DMS153 (cell line): ENCODE measurements at places on chromosomes 1 and 21.
A peak's percentile ranks its signal among the peaks of the same experiment; 100 is the strongest.

- no peak for DNase-seq
Observed at GRCh38 chr1:70909262-70909822, 138.3 kb downstream of the PTGER3 start.

DNA sequence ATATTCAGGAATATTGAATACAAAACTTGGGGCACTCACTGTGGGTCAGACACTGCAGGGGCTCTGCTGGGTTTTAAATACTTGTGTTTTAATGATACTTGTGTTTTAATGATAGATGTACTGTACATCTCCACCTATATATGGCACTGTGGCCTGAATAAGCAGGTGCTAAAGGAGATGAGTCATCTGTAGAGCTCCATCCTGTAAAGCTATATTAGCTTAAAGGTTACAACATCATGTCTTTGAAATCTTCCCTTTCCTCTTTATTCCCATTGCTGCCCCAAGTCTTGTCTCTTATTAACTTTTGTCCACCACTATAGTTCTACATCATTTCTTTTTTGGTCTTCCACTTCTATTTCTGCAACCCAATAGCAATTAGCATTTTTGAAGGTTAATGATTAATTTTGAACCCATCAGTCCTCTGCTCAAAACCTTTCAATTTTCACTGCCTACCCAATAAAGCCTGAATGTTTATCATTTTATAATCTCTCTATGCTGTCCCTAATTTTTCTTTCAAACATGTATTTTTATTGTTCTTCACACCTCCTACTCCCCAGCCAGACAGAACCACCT, 113.3 kb upstream of the PTGFR start:
- no peak for DNase-seq

GRCh38 chr1:25622531-25622930, 5.9 kb downstream of the MAN1C1 start:
- no peak for DNase-seq

GRCh38 chr1:116686723-116687352, 19.3 kb upstream of the IGSF3 start:
- DNase-seq: no peak

DNA sequence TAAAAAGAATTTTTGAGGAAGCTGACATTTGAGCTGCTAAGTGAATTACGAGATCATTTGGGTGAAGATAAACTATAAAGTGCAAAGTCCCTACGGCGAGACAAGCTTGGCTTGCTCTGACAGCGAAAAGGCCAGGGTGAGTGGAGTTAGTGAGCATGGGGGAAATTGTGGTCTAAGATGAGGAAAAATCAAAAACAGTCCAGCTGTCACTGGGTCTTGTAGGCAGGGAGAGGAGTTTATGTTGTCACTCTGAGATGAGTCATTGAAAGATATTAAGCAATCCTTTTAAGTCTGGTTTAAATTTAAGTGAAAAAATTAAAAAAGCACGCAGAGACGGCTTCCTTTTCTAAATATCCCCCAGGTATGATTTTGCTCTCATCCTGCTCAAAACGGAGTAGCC, 601.9 kb downstream of the MRPL39 start:
- no peak for DNase-seq

DNA sequence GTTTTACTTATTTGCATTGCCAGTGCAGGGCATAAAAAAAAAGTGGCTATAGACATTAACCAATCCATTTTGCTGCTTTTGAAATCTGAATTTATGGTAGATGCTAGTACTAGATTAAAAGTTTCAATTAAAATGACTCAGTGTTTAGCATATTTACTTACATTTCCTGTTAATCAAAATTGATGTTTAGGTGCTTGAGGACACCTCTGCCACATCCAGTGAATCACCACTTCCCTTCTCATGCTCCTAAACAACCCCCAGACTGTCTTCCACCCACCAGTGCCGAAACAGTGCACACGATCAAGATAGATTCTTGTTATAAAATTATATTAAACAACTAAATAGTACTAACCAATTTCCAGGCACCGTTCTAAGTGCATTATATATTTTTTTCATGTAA, 32.7 kb downstream of the HSD17B7 start:
- no peak for DNase-seq

- DNase-seq: no peak
Observed at GRCh38 chr1:203520315-203520714, 26.4 kb downstream of the OPTC start.

GRCh38 chr1:40607921-40608320, 57.6 kb downstream of the RIMS3 start:
- no peak for DNase-seq

DNA sequence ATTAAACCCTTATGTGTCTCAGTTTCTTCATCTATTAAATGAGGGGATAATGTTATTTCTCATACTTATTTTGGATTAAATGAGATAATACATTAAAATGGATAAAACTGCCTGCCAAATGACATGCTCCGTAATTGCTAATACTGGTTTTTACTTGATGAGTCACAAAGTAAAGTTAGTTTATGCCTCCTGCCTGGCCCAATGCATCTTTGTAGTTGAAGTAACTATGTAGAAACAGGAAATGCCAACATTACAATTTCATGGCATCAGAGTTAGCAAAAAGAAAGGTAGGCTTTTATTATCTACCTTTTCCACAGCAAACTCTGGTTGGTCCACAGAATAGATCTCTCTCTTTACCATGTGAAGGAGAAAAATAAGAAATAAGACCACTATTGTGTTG, 214.5 kb downstream of the TBX15 start:
- no peak for DNase-seq

GRCh38 chr1:229427572-229427971, 6.3 kb downstream of the ACTA1 start:
- DNase-seq: no peak

GRCh38 chr1:226779561-226779960, 40.5 kb upstream of the ITPKB start:
- no peak for DNase-seq

- DNase-seq: no peak
Observed at GRCh38 chr1:177130451-177130945, 34.0 kb downstream of the ASTN1 start.

- peak; percentile 26 for DNase-seq
Observed at GRCh38 chr1:156436141-156437036, 64.2 kb downstream of the MEF2D start.

GRCh38 chr1:223312705-223313414, 51.1 kb downstream of the SUSD4 start:
- DNase-seq: no peak

DNA sequence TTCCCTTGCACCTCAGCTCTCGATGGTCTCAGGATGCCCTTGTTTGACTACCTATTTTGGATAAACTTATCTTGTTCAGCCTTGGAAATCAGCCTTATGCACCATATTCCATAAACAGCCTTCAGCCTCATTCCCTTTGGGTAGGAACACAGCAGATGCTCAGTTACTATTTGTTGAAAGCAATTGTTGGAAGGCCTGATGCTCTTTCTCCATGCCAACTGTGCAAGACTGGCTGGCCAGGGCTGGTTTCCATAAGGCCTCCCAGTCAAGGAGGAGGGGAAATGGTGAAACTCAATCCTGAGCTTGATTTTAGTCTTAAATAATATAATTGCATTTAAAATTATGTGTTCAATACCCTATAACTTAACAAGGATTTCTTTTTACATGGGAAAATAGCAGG, 121.1 kb upstream of the DEPDC1 start:
- no peak for DNase-seq

DNA sequence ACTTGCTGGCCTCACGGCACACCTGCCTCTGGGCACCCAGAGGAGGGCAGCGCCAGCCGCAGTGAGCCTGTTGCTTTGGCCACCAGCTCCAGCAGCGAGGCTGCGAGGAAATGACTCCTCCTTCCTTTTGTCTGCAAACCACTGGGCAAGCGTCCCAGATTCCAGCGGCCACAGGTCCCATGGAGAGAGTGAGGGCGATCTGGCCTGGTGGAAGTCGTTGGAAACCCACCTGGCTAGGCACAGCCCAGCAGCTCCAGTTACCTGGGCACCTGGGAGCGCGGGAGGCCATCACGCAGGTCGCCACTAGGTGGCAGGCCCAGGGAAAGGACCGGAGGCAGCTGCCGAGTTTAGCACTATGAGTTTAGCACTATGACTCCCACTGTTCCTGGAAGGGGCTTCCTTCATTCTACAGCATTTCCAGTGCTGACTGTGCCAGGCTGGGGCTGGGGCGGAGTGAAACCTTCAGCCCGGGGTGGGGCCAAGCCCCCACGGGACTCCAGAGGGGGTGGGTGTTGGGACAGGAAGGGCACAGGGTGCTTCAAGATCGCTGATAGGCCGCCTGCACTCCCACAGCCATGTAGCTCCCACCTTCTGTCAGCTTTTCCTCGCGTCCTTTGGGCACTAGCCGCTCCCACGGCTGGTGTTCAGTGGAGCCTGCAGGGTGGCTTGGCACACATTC, 1.1 kb upstream of the ESPN start:
- peak; percentile 80 for DNase-seq

GRCh38 chr1:106173101-106173500, 883.4 kb upstream of the PRMT6 start:
- peak; percentile 98 for DNase-seq

DNA sequence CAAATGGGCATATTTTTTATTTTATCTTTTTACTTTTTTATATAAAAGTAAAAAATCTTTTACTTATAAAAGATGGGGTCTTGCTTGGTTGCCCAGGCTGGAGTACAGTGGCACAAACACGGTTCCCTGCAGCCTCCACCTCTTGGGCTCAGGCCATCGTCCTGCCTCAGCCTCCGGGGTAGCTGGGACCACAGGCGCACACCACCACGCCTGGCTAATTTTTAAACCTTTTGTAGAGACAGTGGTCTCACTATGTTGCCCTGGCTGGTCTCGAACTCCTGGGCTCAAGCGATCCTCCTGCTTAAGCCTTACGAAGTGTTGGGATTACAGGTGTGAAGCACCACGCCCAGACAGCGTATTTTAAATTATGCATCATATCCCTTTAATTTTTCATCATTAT, 986 bp downstream of the H6PD start:
- DNase-seq: no peak

- DNase-seq: no peak
Observed at GRCh38 chr1:9639227-9639626, 12.3 kb upstream of the PIK3CD start.

GRCh38 chr21:28334407-28334806, 658.3 kb downstream of the LTN1 start:
- no peak for DNase-seq

DNA sequence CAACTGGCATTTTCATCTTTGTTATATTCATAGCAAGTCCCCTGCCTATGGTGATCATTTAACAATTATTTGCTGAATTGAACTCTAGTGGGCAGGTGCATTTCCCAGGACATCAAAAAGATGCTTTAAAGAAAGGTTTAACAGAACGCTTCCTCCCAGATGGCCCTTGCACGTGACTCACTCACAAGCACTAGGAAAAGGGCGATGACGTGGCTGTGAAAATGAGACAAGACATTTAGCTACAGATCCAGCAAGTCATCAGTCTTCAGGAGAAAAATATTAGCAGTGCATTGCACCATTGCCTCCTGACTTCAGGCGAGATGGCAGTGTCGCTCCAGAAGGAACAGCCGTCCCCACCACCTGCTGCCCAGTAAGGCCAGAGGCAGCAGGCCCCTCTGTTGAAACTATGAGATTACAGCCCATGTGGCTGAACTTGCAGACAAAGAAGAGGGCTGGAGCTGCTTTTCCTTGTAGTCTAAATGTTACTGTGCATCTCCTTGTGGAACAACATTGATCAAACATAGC, 37.2 kb downstream of the DSCAM start:
- no peak for DNase-seq

DNA sequence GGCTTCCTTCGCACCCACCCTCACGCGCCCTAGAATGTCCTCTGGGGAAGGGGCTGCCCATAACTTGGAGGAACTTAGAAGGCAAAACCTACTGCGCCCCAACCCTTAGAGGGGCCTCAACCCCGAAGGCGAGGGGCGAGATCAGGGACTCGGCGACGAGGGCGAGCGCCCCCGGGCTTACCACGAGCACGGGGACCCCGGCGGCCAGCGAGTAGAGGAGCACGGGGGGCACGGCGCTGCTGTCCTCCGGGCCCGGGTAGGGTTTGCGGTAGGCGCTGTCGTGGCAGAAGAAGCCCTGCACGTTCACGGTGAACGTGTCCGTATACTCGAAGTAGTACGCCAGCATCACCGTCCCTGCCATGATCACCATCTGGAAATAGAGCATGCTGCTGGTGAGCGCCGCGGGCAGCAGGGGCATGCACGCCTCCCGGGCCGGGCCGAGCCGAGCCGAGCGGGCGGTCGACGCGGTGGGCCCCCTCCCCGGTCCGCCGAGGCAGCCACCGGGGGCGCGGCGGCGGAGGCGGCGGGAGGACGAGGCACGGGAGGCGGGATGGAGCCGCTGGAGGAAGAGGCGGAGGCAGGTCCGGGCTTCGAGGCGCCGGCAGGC, 304 bp downstream of the PLPPR5 start:
- no peak for DNase-seq

DNA sequence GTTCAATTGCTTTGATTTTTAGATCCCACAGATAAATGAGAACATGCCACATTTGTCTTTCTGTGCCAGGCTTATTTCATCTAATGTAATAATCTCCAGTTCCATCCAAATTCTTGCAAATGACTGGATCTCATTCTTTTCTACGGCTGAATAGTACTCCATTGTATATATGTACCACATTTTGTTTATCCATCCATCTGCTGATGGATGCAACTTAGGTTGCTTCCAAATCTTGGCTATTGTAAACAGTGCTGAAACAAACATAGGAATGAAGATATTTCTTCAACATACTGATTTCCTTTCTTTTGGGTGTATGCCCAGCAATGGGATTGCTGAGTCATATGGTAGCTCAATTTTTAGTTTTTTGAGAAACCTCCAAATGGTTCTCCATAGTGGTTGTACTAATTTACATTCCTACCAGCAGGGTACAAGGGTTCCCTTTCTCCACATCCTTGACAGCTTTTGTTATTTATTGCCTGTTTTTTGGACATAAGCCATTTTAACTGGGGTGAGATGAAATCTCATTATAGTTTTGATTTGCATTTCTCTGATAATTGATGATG, 344.4 kb downstream of the KCTD3 start:
- DNase-seq: no peak

- no peak for DNase-seq
Observed at GRCh38 chr1:67887146-67887545, 53.9 kb upstream of the GNG12 start.

GRCh38 chr1:77925956-77926355, 37.5 kb downstream of the NEXN start:
- no peak for DNase-seq

GRCh38 chr1:6491966-6492365, 499 bp upstream of the PLEKHG5 start:
- DNase-seq: no peak

- no peak for DNase-seq
Observed at GRCh38 chr1:9211291-9211811, 23.2 kb upstream of the H6PD start.

DNA sequence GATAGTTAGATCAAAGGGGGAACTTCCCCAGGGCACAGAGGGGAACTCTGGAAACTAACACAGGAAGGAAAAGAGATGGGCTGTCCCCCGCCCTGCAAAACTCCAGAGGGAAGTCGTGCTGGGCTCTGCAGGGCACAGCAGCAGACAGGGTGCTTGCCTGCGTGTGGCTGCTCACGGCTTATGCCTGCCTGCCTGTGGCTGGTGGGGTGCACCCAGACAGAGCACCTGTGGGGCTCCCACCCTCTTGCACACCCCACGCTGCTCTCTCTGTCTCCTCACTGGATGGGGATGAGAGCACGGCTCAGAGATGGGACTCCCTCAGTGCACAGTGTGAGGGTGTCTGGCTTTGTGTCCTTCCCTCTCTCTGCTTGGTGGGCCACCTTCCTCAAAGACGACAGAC, 13.5 kb upstream of the ETV3L start:
- no peak for DNase-seq

GRCh38 chr1:229784834-229785233, 158.8 kb downstream of the URB2 start:
- DNase-seq: no peak
